Stimulated activated CD4-positive, alpha-beta T cell treated with anti-CD3 and anti-CD28 coated beads, TNF-alpha, amount 100 ng/mL, for 4 hours (primary cell): ENCODE measurements at places on chromosomes 16 and 17.

GRCh38 chr16:57743458-57743857 lies 7.9 kb downstream of the KATNB1 start:
- no peak for DNase-seq

- no peak for DNase-seq
Observed at GRCh38 chr16:67027046-67027445, 1.9 kb upstream of the CBFB start.

DNA sequence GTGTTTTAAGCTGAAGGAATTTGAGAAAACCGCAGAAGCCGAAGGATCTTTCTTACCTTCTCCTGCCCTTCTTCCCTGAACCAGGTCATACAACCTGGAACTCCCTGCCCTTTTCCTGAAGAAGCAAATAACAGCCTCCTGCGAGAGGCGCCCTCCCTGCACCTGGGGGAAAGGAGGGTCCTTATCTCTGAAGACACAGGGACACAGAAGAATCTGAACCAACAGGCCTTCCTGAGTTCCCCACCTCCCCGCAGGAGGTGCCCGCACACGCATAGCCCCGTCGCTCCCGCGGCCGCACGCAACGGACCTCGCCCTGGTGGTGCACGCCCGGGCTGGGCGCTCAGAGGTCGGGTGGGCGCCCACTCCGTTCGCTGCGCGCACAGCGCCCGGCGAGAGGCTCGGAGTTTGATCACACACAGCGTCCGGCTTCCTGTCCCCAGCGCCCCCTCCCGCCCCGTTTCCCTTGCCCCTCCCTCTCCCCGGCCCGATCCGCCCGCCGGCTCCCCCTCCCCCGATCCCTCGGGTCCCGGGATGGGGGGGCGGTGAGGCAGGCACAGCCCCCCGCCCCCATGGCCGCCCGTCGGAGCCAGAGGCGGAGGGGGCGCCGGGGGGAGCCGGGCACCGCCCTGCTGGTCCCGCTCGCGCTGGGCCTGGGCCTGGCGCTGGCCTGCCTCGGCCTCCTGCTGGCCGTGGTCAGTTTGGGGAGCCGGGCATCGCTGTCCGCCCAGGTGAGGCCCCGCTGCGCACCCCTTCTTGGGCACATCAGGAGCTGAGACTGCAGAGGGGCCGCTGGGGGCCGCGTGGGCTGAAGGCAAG lies at the start of gene TNFSF12:
TNFSF12 (plus strand) TSS at position 474 of the 816 bp plus-strand sequence; CDS start at position 570, 96 bp downstream.
- DNase-seq = peak; percentile 21

GRCh38 chr17:50634915-50635731 lies 442 bp downstream of the ABCC3 start:
- no peak for DNase-seq

- no peak for DNase-seq
Observed at GRCh38 chr17:65531256-65532100, 30.0 kb downstream of the AXIN2 start.

DNA sequence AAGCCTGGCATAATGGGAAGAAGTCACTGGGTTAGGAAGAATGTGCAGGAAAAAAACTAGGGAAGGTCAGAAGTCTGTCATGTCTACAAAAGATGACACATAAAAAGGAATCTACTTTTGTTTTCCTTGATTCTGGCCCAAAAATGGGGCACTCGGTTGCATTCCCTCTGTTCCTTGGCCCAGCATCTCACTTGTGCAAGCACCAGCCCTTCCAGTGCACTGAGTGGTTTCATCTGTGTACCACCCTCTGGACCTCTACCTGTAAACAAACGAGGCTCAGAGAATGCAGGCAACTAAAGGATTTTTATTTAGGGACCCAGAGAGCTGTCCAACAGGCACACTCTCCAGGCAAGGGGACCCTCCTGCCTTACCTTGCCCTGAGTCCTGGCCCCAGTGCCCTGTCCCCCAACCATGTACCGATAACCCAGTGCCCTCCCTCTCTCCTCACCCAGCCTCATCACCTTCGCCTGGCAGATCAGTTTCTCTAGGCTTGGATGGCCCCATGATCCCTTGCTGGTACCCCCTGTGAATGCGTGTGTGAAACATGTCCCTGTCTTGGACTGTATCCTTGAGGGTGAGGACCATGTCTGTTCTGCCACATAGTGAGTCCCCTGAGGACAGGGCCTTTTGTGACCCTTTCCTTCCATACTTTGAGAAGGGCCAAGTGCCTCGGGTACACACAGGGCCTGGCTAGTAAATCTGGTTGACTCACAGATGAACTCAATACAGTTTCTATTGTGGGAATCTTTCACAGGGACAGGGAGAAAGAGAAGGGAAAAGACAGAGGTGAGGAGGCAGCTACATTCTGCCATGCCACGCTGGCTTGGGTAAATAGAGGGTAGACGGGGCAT lies 13.3 kb downstream of the NXPH3 start:
- no peak for DNase-seq

DNA sequence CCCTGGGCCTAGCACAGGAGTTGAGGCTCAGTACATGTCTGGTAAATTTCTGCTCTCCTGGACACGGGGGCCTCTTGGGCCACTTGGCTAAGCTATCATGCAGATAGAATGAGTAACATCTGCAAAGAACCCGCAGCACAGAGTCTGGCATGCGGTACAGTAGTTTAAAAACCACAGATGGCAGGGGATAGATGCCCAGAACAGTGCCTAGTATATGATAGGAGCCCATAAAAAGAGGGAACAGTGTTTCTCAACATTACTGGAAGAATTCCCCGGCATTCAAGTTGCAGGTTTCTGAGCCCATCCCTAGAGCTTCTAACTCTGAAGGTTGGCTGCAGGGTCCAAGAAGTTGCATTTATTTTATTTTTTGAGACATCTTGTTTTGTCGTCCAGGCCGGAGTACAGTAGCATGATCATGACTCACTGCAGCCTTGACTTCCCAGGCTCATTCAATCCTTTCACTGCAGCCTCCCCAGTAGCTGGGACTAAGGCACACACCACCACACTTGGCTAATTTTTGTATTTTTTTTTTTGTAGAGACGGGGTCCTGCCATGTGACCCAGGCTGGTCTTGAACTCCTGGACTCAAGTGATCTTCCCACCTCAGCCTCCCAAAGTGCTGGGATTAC lies 5.8 kb downstream of the CDIPT start:
- no peak for DNase-seq
